ENCODE measurements at places on chromosomes 2 and 18.

- no peak for DNase-seq
Observed at GRCh38 chr2:63741884-63742579, 99.7 kb upstream of the UGP2 start.

GRCh38 chr2:180385601-180386201, 378.6 kb upstream of the CWC22 start:
- DNase-seq: no peak

DNA sequence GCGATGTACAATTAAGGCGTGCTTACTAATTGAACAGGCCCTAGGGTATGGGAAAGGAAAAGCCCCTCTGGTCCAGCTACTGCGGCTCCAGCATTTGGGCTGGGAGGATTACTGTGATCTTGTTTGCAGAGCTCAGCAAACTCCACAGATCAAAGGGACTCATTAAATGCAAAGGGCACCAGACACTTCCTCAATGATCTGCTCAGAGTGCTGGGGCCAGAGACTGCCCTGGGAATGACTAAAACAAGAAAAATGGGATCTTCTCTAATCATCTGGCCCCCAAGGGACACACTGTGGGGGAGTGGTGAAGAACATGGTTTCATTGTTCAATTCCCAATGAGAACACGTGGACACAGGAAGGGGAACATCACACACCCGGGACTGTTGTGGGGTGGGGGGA, 85.0 kb downstream of the MARCHF4 start:
- no peak for DNase-seq

DNA sequence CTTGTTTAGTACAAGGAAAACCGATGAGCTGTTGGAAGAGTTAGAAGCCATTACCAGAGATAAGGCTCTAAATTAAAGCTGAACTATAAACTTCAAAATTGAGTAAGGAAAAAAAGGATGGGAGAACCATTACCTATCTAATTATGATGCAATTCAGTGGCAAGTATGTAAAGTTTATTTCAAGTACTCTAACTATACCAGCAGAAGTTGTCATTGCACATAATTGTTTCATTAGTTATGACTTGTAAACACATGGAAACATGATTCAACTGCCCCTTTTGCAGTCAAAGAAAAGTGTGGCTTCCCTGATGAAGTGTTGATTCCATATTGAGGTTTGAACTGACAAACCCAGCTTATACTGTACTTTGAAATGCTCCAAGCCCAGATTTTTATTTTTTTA, 324.1 kb upstream of the KCNJ3 start:
- DNase-seq: no peak

DNA sequence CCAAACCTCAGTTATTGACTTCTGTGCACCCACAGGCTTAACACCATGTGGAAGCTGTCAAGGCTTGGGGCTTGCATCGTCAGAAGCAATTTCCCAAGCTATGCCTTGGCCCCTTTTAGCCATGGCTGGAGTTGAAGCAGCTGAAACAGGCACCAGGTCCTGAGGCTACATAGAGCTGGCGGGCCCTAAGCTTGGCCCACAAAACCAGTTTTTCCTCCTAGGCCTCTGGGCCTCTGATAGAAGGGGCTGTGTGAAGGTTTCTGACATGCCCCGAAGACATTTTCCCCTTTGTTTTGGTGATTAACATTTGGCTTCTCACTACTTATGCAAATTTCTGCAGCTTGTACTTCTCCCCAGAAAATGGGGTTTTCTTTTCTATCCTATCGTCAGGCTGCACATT, 9.1 kb upstream of the TMX3 start:
- no peak for DNase-seq

GRCh38 chr2:101162561-101163330, 11.6 kb upstream of the TBC1D8 start:
- DNase-seq: no peak

DNA sequence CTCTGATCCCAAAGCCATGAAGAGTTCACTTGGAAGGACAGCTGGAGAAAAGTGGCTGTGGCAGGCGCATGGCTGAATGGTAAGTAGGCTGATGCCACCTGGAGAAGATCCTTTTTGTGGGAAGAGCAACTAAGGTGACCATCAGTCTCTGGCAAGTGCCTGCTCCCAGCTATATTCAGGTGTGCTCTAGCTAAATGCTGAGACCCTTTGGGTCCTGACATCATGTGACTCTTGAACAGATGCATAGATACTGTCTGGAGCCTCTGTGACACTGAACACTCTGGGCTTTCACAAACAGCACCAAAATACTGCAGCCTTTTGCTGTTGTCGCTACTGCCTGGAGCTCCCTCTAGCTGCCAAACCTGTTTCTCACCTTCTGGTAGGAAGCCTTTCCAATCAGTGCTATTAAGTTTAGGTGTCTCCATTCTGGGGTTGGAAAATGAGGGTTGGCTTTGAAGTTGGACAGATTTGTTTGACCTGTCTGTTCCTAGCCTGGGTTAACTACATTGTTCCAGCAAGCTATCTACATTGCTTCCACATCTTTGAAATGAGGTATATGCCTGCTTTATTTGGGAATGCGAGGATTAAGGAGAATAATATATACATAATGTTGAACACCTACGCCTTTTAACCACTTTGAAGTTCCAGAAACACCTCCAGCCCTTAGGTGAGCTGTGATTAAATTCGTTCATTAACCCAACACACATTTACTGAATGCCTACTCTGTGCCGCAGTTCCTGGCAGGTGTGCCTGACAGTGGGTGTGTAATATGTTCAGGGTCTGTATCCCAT, 3.1 kb downstream of the EGR4 start:
- DNase-seq: peak; percentile 62

Data from B cell (primary cell).